ENCODE measurements at places on chromosomes 1 and 21.

GRCh38 chr1:179598631-179599030, 7.0 kb downstream of the TDRD5 start:
- no peak for ATAC-seq

DNA sequence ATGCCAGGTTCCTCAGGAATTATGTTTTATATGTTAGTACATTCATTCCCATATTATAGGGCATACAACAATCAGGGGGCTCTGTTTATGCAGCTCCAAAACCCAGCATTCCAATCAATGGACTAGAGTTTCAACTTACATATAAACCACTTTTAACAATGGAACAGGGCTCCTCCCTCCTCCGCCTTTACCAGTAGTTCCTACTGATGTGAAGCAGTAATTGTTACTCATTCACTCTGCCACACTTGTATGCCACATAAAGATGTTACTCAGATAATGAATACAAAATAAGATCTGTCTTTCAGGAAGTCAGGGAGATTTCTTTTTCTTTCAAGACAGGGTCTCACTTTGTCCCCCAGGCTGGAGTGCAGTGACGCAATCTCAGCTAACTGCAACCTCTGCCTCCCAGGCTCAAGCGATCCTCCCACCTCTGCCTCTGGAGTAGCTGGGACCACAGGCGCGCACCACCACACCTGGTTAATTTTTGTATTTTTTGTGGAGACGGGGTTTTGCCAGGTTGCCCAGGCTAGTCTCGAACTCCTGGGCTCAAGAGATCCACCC, 17.1 kb downstream of the ZNF281 start:
- ATAC-seq, result no peak

- no peak for ATAC-seq
These were observed 31.5 kb upstream of the SLC6A9 start for GRCh38 chr1:44062656-44063179.

DNA sequence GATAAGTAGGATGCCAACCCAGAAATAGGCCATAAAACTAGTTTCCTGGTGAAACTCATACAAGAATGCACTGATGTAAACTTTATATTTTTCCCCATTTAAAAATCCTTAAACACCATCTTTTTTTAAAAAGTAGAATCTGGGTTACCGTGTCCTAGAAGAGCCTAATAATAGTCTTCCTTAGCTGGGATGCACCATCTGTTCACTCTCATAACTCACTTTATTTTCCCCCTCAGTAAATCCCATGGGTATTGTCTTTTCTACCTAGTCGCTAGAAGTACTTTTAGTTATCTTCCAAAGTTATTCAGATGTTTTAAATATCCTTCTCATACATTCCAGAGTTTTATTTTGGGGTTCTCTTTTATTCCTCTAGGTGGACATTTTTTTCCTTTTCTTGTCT, 250.2 kb downstream of the PLA2G4A start:
- no peak for ATAC-seq

GRCh38 chr1:220908757-220909156, 29.5 kb downstream of the HLX start:
- ATAC-seq, result no peak

GRCh38 chr1:207001492-207002245, 30.9 kb downstream of the C1orf116 start:
- ATAC-seq, result no peak

DNA sequence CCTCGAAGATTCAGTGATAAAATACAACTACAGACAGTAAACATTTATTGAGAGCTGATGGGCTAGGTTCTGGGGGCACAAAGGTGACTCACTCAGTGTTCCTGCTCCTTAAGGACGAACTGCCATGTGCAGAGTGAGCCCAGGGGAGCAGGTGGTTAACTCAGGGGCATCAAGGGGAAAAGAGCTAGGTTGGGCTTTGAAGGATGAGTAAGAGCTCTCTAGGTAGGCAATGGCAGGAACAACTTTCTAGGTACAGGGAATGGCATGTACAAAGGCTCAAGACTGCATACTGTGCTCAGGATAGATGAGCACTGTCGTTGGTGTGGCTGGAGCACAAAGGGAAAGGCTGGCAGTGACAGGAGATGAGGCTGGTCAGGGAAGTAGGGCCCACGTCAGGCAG, 16.6 kb upstream of the EPB41 start:
- no peak for ATAC-seq

DNA sequence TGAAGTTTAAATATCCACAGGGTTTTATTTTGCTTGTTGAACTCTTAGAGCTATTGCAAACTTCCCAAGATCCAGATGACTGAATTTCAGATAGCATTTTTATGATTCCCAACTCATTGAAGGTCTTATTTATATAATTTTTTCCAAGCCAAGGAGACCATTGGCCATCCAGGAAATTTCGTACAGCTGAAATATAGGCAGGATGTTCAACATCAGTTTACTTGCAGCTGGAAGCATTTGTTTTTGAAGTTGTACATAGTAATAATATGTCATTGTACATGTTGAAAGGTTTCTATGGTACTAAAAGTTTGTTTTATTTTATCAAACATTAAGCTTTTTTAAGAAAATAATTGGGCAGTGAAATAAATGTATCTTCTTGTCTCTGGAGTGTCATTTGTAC, 32.8 kb upstream of the DDR2 start:
- no peak for ATAC-seq

- ATAC-seq, result no peak
These were observed 23.4 kb downstream of the CTBS start for GRCh38 chr1:84550826-84551225.

DNA sequence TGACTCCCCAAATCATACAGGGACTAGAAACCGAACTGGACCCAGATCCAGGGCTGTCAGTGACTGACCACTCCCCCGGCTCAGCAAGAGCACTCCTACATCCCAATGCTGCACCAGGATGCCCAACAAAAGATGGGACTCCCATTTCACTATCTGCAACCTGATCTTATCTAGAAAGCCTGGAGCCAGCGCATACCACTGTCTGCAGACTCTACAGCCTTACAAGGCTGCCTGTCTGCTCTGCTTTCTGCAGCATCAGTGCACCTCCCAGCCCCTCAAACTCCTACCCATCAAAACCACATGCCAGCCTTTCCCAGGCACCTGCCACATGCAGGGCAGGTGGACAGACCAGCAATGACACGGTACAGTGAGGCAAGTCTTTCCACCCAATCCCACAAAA, 52.2 kb downstream of the SSBP3 start:
- no peak for ATAC-seq

GRCh38 chr1:7570311-7570710, 200.8 kb upstream of the VAMP3 start:
- ATAC-seq, result no peak

DNA sequence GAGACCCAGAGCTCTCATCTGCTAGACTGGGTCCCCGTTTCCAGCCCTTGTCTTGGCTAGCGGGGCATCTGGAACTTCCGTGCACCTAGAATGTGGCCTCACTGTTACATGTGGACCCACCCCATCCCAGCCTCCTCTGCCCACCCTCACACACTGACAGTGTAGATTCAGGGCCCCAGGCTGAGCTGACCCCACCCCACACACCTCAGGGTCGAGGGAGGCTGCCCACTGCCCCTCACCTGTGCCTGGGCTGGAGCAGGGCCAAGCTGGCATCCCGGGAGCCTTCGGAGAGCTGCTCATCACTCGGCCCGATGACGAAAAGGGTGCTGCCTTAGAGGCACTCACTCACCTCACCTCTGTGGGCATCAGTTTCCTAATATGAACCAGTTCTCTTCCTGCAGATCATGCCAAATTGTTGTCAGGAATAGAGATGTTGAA, 11.1 kb downstream of the ACOT11 start:
- ATAC-seq, result no peak

DNA sequence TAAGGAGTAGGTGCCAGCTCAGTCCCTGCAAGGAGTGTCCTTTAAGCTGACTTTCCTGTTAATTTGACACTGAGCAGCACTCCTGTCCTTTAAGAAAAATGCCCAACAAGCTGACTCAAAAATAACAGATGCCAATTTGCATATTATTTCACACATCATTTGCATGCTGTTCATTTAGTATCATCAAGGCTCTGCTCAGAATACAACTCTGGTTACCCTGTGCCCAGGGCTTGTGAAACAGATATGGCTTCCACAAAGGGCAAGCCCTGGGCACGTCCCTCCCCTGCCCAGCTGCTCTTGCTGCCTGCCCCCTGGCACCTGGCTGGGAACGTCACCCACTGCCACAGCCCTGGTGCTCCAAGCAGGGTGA, 10.3 kb downstream of the KCNN3 start:
- no peak for ATAC-seq

DNA sequence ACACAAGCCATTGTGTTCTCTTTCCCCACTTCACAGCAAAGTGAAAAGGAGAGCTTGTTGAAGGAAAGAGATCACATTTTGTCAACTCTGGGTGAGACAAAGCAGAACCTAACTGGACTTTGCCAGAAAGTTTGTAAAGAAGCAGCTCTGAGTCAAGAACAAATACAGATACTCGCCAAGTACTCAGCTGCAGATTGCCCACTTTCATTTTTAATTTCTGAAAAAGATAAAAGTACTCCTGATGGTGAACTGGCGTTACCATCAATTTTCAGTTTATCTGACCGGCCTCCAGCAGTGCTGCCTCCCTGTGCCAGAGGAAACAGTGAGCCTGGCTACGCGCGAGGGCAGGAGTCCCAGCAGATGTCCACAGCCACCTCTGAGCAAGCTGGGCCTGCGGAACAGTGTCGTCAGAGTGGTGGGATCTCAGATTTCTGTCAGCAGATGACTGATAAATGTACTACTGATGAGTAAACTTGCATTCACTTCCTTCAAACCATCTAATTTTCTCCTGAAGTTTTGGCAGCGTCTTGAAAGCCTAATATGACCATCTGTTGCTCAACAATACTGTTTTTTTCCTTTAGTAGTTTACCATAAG, 43.7 kb downstream of the BACH1 start:
- peak; percentile 89 for ATAC-seq

GRCh38 chr1:95013950-95014574, 58.7 kb downstream of the ALG14 start:
- ATAC-seq, result peak; percentile 52

GRCh38 chr21:42409366-42409765, 5.7 kb downstream of the UBASH3A start:
- ATAC-seq, result no peak

GRCh38 chr1:46547481-46548383, 3.7 kb downstream of the KNCN start:
- ATAC-seq, result no peak

GRCh38 chr1:47785118-47785517, 212.1 kb downstream of the TRABD2B start:
- ATAC-seq, result no peak

All from gastroesophageal sphincter (tissue), 4 donors.